ENCODE measurements at places on chromosomes 1 and 21.

DNA sequence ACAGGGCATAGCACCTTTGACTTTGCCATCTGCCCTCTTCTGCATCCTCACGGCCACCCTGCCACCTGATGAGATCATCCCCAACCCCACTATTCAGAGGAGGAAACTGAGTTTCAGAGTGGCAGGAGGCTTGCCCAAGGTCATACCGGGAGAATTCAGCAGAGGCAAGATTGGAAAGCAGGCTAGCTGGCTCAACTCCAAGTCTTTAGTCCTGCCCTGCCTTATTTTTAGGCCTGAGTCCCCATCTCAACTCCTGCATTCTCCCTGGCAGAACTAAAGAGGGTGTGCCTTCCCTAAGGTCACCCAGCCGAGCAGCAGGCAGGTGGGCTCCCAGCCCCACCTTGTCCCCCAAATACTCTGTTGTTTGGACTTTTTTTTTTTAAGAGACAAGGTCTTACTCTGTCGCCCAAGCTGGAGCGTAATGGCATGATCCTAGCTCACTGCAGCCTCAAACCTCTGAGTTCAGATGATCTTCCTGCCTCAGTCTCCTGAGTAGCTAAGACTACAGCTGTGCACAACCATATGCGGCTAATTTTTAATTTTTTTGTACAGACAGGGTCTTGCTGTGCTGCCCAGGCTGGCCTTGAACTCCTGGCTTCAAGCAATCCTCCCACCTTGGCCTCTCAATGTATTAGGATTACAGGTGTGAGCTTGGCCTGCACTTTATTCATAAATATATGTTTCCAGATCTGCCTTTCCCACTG, 13.8 kb upstream of the FGR start:
- DNase-seq = no peak

DNA sequence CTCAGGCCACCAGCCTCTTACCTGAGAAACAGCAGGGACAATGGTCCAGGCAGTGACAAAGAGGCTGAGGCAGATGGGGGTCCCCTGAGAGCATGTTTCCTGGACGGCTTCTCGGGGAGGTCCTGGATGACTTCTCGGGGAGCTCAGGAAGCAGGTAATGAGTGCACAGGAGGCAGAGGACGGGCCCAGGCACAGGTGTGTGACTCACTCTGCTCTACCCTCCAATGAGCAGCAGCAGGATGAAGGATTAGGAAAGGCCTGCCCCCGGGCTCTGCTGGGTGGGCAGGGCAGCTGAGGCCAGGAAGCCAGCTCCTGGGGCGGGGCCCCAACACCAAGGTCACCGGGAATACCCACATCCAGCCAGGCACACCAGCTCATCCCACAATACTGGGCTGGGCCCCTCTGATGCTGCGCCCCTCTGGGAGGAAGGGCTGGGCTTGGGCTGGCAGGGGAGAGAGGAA, 17.2 kb upstream of the PTAFR start:
- DNase-seq = no peak

GRCh38 chr21:43929217-43929971, 64.4 kb downstream of the AGPAT3 start:
- DNase-seq = no peak

DNA sequence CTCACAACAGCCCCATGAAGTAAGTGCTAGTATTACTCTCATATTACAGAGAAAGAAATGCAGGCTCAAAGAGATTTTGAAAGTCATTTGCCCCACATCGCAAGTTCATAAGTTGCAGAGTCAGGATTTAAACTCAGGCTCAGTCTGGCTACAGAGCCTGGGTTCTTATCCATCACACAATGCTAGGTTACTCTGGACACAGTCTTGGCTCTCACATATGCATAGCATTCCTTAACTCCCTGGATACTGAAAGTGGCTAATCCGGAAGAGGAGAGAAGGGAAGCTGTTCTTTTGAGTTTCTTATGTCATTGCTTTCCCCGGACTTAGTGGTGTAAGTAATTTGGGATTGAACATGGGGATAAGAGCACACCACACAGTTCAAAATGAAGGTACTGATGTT, 357.4 kb upstream of the PLXNA2 start:
- no peak for DNase-seq

- DNase-seq = no peak
Observed at GRCh38 chr21:34715518-34715917, 46.7 kb downstream of the CLIC6 start.

DNA sequence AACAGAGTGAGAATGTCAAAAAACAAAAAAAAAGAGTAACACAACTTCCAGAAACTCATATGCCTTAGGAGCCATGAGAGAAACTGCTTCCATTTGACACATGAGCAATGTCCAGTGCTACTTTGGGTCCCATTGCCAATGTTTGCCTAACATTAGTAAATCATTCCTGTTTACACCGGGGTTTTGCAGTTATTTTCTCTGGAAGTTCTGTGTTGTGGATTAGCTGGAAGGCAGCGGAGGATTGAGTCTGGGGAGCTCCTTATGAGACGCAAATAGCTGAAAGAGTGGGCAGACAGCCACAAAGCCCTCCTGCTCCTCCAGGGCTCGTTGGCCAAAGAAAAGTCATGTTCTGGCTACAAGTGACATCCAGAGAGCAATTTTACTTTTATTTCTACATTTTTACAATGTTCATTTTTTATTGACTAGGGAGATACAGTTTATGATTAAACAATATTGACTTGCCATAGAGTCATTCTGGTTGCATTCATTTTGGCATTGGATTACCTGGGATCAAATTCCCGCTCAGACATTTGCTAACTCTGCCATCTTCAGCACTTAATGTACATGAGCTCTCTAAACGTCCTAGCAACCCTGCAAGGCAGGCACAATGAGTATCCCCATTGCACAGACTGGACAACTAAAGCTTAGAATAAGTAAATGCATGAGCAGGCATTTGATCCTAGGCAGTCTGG, 66.4 kb upstream of the GALNT2 start:
- no peak for DNase-seq

DNA sequence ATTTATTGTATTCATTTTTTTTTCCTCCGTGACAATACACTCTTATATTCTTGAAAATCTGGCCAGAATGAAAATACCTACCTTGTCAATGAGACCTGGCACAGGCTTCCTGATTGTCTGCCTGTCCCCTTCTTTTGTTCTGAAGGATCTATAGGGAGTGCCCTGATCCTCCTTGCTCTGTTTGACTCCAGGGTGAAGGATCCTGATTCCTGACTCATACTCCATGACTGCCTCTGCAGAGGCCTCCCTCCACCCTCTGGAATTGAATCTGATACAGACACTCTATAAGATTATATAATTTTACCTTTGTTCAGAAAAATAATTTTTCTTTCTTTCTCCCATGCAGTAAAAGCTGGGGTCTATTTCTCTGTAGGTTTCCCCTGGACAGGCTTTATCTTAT, 116.2 kb downstream of the HMCN1 start:
- DNase-seq = no peak

GRCh38 chr1:30515755-30516484, 207.5 kb downstream of the MATN1 start:
- DNase-seq = no peak

DNA sequence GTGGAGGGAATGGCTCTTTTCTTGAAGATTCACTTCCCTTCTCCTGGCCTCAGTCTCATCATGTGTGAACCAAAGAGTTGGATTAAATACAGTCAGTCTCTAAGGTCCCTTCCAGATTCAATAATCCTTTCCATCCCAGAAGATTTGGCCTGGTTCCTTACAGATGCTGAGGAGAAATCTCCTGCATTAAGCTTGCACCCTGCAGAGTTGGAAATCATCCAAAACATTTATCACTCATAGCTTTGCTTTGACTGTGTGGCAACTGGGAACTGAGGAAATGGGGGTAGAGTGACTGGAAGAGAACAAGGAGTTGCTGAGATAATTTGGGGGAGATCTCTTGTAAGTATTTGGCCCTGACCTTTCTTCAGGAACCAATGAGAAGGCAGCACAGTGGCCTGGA, 220.5 kb upstream of the SGIP1 start:
- no peak for DNase-seq

- no peak for DNase-seq
Observed at GRCh38 chr1:56034222-56034621, 545.1 kb downstream of the PLPP3 start.

DNA sequence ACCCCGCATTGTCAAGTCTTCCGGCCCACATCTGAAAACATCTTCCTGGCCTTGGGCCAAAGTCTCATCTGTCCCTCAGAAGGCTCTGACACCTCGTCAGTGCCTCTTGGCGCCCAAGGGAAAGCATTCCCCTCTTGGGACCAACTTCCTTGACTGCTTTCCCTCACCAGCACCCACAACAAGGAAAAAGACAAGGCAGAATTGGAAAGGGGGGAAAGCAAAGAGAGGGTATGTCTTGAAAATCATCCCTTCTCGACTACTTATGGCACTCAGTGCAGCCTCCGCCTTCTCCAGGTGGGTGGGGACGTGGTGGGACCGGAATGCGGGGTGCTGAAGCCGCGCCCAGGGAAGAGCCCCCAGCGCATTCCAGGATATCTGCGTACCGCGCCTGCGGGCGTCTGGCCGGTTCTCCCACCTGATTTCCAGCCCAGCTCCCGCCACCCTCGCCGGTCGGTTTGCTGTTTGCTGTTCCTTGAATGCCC, 554 bp upstream of the SLC39A1 start:
- no peak for DNase-seq

DNA sequence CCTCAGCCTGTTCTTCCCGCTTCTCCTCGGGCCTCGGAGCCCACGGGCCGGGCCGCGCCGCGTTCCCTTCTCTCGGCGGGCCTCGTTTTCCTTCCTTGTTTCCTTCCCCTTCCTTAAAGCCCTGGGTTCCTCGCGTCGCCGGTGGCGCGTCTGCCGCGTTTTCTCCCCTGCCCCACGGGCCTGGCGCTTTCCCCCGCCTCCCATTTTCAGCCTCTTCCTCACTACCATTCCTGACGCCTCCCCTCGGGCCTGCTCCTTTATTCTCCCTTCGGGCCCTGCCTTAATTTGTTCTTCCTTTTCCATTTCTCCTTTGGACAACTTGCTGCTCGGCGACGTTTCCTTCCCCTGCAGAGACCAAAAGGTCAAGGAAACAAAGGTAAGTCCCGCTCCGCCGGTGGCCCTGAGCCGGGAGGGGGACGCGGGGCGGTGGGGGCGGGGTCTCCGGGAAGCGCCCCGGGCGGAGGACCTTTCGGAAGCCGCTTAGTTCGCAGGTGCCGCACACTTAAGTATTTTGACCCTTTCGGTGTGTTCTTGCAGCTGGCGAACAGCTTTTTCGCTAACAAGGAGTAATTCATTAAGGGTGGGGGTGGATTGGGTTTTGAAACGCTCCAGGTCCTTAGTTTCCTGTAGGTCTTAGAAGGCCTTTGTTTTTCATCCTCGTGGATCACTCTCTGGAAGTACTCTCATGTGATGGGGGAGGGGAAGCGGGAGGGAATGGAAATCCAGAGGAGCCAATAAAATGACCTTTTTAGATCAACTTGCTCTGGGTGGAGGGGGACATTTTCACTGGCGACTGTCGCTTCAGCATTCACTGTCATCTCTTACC, 780 bp downstream of the YTHDF2 start:
- DNase-seq = no peak

- no peak for DNase-seq
Observed at GRCh38 chr1:1942753-1943656, 23.9 kb upstream of the TMEM52 start.

DNA sequence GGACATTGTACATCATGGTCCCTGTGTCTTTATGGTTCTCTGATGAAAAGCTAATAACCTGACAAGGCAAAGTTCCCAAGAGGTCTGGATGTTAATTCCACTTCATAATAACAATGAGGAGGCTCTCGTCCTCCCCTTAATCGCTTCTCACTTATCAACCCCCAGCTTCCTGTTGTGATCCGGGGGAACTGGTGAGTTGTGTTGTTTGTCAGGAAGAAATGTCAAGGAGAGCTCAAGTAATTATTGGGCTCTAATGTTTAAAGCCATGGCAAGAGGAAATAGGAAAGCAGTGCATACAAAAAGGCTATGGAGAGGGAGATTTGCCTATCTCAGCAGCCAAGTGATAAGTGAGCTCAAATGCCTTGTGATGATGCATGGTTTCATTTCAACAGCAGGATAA, 42.8 kb upstream of the RASAL2 start:
- DNase-seq = no peak

GRCh38 chr1:225896937-225897549, 8.1 kb upstream of the LEFTY1 start:
- no peak for DNase-seq

DNA sequence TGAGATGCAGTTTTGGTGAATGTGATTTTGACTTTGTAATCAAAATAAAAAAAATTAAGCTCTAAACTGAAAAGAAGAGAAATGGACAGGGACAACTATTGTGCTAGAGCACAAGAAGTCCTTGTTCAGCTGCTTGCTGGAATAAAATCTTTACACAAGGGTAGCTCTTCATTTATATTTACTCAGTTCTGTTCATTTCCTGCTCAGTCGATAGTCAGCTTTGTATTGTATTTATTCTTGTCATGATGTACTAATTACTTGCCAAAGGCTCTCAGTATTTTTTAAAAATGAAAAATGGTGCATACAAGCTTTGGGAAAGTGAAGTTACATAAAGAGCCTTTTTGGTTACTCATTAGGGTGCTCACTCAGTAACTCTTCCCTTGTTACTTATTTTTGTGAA, 17.8 kb downstream of the F5 start:
- no peak for DNase-seq

- no peak for DNase-seq
Observed at GRCh38 chr1:165562571-165562970, 18.8 kb downstream of the LRRC52 start.

- no peak for DNase-seq
Observed at GRCh38 chr1:216142921-216143320, 280.3 kb downstream of the USH2A start.

GRCh38 chr1:111731956-111732355, 7.2 kb downstream of the INKA2 start:
- no peak for DNase-seq

DNA sequence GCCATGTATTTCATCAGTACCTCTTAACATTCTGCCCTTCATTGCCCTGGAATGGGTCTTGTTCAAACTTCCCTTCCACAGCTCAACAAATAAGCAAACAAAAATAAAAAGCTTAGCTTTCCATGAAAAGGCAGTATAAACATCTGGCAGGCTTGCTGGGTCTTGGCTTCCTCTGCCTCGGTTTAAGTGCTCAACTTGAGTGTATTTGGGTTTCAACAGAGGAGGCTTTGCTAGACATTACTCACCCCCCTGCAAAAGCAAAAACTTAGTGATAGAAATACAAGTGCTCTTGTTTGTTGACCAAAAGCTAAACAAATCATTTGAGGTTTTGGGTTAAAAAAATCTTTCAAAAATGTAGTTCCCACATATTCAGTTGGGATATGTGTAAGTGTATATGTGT, 518.5 kb downstream of the PLPP3 start:
- no peak for DNase-seq

DNA sequence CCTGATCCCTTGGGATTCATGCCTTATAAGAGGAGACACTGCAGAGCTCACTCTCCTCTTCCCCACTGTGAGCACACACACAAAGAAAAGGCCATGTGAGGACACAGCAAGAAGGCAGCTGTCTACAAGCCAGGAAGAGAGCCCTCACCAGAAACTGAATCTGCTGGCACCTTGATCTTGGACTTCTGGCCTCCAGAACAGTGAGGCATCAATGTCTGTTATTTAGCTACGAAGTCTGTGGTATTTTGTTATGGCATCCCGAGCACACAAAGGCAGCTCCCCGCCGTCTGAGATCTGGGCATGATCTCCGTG, 47.1 kb upstream of the RPL11 start:
- no peak for DNase-seq

GRCh38 chr1:6691507-6691906, 10.1 kb downstream of the DNAJC11 start:
- DNase-seq = no peak

- DNase-seq = no peak
Observed at GRCh38 chr1:235775246-235775860, 91.4 kb downstream of the LYST start.

GRCh38 chr1:48498096-48498791, 26.2 kb upstream of the SPATA6 start:
- no peak for DNase-seq

Data from cortex of kidney (tissue), 1 donor.